ENCODE measurements at places on chromosomes 7 and 10. TPM values are rescaled to one million over a fixed set of nuclear protein-coding genes. Genes with fewer than 3 reads are reported as not detected.

DNA sequence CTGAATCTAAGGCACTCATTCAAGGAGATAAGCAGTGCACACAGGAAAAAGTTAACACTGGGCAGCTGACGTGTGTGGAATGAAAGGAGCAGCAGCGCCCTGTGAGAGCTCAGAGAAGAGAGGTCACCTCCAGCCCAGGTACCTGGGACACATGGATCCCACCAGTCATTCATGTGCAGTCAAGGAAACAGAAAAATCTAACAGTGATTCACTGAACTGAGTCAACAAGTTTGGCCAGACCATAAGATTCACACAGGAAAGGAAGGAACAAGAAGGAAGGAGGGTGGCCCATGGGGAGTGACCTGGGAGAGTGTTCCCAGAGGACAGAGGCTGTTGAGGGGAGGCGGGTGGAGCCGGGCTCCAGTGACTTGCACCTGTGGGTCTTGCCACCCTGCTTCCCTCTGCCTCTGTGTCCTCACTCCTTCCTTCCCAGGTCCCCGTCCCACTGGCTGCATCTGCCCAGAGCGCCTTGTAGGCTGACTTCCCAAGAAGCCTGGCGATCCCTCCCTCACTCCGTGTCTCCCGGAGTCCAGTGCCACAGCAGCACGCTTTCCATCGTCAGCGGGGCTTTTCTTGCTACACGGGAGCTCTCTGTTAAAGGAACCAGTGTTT, 27.7 kb downstream of the RNF32 start:
- no peak for DNase-seq

Gene FZD1
- 0.91 TPM for total RNA-seq

DNA sequence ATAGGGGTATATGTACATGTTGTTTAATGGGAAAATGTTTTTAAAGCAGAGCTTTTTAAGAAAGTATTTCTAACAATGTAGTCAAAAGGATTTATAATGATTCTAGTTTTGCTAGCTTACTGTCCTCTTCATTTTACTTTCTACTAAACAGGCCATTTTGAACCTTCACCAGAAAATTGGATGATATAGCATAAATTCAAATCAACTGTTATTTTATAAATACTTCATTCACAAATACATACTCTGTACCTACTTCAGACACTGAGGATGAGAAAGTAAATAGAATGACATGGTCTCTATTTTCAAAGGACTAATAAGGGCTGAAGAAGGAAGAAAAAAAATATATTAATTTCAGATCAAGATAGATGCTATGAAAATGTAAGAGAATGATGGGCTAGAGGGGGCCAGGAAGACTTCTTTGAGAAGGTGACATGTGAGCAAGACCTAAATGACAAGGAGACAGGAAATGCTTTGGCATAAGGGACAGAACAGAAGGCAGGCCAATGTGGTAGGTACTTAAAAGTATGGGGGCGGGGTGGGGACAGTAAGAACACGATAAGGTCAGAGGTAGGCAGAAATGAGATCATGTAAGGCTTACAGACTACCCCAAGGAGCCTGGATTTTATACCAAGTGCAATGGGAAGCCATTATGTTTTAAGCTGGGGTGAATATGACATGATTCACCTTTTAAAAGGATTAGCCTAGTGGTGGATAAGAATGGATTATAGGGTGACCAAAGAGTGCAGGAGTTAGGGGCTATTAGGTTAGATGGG, 5.2 kb downstream of the NAMPT start:
- no peak for DNase-seq

DNA sequence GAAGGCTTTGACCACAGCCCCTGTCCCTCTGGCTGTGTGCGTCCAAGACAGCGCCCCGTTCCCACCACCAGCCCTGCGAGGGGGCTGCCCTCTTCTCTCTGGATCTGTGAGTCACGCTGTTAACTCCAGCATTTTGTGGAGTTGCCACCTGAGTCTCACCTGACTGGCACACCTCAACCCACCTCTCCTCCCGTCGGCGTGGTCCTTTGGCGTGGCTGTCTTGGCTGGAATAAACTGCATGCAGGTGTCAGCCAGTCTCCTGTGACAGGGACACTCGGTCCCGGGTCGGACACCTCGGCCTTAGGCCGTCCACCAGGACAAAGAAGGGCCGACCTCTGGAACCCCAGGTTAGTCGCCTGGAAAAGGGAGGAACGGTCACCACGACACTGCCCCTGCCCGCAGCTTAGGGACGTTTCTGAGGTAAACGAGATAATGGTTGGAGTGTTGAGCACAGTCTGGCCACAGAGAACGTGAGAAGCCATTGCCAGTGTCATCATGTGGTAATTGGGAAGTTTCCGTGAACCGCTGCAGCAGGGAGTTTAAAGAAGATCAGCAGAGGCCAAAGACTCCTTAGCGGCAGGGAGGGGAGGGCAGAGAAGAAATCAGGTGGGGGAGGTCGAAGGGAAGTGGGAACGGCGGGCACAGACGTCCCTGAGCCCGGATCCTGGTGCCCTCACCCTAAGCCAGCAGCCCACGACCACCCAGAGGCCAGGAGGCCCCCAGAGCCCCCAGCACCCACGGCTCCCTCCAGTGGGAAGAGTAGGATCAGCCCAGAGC, 73.6 kb upstream of the FAM20C start:
- no peak for DNase-seq

DNA sequence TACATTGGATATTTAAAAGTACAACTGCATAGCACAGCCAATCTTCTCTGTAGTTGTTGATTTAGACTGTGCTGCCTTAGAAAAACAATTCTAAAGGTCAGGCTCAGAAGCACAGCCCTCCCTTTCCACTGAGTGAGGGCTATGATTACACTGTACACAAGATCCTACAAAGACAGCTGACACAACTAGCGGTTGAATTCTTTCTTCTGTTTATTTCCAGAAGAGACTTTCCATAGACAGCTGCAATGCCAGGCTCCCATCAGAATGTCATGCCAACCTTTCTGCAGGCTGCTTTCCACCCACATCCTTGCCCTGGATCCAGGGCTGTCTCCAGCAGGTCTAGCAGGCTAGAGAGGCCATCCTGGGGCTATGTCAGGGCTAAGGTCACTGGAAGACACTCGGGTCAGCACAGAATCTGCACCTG, 39.3 kb downstream of the FAM13C start:
- DNase-seq: no peak

Gene CYP2E1
- total RNA-seq: not detected

Gene ANKRD61
- 0.42 TPM for total RNA-seq

GRCh38 chr7:152551304-152552036, 115.7 kb upstream of the KMT2C start:
- no peak for DNase-seq

Gene SAP25
- 5.8 TPM for total RNA-seq

- no peak for DNase-seq
Observed at GRCh38 chr10:93894516-93895378, 969 bp downstream of the SLC35G1 start.

- DNase-seq: no peak
Observed at GRCh38 chr7:92137557-92137956, 3.3 kb upstream of the CYP51A1 start.

- DNase-seq: no peak
Observed at GRCh38 chr7:32142649-32143048, 72.4 kb upstream of the PDE1C start.

Gene ALOX5
- total RNA-seq: 1.6 TPM

All from H1 (cell line).